ENCODE measurements at places on chromosomes 4 and X.
A peak's percentile ranks its signal among the peaks of the same experiment; 100 is the strongest.

GRCh38 chr4:79241846-79242245, 84.0 kb downstream of the NAA11 start:
- no peak for DNase-seq

DNA sequence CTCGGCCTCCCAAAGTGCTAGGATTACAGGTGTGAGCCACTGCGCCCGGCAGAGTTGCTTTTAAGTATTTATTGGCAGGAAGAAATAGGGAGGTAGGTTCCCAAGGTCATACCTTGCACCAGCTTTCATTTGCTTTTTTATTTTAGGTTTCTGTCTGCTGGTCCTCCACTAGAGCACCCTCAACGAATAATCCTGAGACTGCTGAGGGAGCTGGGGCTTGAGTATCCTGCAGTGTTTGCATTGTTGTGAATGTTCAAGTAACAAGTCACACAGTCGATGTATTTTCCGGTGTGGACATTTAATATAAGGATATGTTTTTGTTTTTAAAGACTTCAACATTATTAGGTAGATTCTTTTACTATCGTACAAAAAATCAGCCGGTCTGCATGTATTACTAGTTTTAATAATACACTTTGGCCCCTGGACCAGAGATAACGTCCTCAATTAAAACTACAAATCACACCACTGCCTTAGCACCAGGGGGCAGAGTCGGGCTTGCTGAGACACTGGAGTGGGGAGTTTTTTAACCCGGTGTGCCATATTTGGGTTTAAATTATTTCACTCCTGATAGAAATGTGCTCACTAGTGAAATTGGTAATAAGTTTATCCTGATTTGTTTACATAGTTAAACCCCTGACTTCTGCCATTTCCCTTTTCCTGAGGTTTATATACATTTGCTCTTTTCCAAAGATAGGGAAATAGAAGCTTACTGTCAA, 11.6 kb downstream of the SMIM20 start:
- DNase-seq = no peak

GRCh38 chr4:23353200-23353599, 536.6 kb downstream of the PPARGC1A start:
- DNase-seq = no peak

DNA sequence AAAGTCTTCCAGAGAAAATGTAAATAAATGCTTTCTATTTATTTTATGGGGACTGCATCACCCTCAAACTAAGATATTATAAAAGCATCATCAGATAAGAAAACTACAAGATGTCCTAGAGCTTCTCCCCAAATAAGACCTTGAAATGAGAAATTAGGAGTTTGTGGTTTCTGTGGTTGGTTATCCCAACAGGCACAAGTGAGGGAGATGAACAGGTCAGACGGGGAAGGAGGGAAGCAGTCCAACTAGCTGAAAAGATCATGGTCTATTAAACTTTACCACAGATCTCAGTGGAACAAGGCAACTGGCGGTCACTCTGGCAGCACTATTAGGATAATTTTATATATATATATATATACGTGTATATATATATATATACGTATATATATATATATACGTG, 319.3 kb upstream of the GRID2 start:
- DNase-seq = no peak

DNA sequence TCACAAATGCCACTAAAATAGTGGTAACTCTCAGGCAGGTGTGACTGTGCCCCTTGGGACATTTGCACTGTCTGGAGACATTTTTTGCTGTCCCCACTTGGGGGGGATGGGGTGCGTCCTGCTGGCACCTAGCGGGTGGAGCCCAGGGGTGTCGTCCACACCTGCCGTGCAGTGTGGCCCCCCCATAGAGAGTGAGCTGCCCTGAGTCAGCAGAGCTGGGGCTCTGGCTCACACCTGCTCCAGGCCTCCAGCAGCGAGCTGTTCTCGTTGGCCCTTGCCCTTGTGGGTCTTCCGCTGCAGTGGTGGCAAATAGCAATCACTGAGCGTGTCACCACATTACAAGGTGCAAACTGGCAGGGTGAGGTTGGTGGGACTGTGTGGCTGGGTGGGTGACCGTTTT, 64.6 kb downstream of the CLDN34 start:
- no peak for DNase-seq

DNA sequence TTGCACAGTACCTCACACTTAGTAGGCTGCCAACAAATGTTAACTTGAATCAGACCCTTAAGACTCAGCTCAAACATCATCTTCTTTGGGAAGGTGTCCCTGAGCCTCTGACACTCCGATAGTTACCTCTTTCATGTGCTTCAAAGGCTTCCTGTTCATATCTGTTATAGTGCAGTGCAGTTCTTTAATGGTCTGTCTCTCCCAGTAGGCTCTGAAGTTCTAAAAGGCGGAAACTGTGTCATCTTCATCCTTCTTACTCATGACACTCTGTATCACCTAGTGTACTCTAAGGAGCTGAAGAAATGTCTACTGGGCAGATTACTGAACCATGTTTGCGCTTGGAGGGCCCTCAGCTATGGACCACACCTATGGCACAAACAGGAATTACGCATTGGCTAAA, 2.1 kb upstream of the DIAPH2 start:
- no peak for DNase-seq

GRCh38 chr4:114040319-114041116, 61.1 kb upstream of the ARSJ start:
- no peak for DNase-seq

GRCh38 chr4:39812500-39812899, 114.6 kb downstream of the UBE2K start:
- DNase-seq = no peak

DNA sequence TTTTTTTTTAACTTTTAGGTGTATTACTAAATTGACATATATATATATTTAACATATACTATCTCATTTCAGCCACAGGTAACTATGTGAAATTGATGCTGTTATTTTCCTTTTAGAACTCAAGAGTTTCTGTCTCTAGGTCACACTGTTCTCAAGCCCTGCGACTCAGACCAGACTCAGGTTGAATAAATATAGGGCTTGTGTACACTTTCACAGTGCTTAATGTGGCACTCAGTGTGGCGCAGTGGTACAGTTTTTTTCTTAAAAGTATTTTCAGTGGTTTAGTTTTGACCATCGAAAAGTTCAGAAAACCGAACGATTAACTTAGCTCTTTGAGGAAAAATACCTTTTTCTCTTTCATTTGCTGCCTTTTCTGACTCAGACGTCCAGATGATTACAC, 24.7 kb downstream of the PACRGL start:
- no peak for DNase-seq

GRCh38 chr4:7355795-7356194, 78.9 kb downstream of the PSAPL1 start:
- no peak for DNase-seq

DNA sequence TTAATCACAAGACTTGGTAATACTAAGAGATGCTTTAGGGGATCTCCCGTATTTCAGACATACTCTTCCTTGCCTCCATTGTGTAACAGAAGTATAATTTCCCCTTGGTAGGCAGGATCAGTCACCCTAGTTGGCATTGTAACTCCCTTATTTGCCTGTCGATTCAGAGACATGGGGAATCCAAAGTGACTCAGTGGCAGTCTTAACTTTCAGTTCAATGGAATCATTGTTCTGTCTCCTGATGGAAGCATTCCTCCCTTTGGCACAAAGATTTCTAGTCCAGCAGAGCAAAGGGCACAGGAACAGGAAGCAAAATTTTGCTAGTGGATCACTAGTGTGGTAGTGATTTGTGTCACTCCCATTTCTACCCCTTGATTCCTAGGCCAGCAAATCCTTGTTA, 80.4 kb downstream of the DCUN1D4 start:
- no peak for DNase-seq

DNA sequence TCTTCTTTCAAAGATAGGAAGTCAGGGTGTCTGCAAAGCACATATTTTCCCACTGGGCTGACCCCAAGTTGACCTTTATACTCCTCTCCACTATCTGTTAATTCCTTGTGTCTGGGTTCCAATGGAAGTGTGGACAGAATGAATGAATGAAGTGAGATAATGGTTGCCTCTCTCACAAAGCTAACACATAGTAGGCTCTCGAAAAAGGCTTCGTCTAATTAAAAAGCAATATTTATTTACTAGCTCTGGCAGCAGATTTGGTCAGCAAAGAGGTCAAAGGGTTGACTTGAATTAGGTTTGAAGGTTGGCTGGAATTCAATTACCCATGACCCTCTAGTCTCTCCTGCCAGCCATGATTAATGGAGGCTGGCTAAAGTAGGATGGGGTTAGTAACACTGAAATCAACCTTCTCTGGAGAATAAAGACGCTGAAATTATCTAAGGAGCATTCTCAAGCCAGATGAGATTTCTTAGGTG, 280.3 kb upstream of the KLF3 start:
- DNase-seq = no peak

- no peak for DNase-seq
These were observed 72.7 kb downstream of the KDM6A start for GRCh38 chrX:44945736-44946135.

DNA sequence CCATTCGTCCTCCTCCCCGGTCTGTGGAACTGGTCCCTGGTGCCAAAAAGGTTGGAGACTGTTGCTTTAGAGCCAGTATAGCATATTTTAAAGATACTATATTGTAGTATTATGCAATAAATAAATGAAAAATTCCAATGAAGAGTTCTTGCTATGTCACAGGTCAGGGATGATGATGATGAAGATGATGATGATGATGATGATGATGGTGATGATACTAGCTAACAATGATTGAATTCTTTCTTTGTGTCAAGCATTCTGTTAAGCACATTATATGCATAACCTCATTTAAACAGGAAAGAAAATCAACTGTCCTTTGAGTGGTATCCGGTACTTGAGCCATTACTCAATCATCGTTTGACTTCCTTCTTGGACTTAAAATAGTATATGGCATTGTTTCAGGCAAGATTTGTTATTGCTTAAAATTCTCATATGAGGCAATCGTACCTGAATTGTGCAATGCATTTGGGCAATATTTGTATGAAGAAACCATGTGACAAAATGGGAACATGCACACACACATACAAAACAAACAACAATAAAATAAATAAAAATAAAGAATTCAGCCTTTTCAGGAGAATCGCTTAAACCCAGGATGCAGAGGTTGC, 22.8 kb upstream of the TLR2 start:
- peak; percentile 28 for DNase-seq

DNA sequence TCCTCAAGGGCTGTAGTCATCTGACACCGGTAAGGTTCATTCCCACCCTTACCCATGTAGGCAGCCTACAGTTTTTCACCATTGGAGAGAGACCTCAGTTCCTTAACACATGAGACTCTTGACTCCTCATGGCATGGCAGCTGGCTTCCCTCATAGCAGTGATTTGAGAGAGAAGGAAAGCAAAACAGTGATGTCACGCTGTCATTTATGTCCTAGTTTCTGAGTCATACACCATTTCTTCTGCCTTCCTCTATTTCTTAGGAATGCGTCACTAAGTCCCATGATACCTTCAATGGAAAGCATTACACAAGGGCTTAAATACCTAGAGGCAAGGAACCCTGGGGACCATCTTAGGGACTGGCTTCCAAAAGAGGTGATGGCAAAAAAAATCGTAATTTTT, 226.1 kb downstream of the SPCS3 start:
- DNase-seq = no peak

All from AG09309 (cell line).